ENCODE measurements at places on chromosomes 6 and 20.

GRCh38 chr20:44188752-44189151 is 1.8 kb upstream of the JPH2 start:
- no peak for DNase-seq

DNA sequence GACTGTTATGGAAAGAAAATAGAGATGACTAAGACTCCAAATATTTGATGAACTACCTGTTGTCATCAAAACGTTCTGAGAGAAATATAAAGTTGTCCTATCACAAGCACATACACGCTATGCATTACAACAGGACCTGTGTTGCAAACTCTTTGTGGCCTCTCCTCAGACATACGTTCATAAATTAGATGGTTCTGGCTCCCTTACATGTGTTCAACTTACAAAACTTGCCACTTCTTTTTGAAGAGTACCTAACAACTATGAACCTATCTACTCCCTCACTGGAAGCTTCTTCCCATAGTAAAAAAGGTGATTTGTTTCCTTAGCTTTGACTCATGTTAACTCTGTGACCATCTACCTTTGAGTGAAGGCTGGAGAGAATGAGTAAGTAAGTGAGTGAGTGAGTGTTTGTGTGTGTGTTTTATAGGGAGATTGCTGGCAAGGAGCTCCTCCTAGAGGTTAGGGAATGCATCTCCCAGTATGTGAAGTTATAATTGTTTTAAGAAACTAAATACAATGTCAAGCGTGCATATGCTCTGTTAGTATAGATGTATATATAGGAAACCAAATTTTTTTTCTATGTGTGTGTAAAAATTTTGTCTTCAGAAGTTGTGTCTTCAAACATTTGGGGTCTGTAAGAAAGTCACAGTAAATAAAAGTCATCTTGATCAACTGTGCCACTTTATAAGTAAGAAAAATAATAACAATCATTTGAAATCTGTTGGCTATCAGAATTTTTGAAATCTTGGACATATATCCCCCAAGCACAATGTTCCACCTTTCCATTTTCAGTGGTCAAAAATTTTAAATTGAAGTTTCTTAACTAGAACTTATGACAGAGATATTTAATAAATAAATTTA is 1211.1 kb upstream of the GJE1 start:
- DNase-seq = peak; percentile 88

GRCh38 chr6:29961966-29962365 is 19.6 kb downstream of the HLA-A start:
- no peak for DNase-seq

DNA sequence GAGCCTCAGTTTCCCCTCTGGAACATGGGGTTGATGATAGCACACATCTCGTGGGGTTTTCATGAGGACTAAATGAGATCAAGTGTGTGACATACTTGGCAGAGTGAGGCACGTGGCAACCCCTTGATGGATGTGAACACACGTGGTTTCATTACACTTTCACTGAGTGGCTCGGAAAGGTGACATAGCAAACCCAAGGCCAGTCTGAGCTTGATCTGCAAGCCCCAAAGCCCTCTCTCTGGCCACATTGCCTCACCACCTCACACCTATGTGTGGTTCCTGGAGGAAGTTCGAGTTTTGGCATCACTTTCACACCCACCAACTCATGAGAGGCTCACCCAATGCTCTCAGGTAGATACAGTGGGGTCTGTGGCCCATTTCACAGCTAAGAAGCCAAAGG is 60.0 kb downstream of the CPNE5 start:
- DNase-seq = no peak

- no peak for DNase-seq
Measured at GRCh38 chr6:107179004-107179403, 63.7 kb upstream of the BEND3 start.

GRCh38 chr6:166553563-166554271 is 32.8 kb downstream of the RAMACL start:
- peak; percentile 84 for DNase-seq

Data from fibroblast of skin of abdomen (primary cell).